ENCODE measurements at places on chromosomes 11 and 22.

- peaks cover 43% of the 10 kb centered on the region for H3K36me3 ChIP-seq
- H3K27ac ChIP-seq, result no peak overlapping the region
- no peak overlapping the region for H3K4me3 ChIP-seq
These were observed 21.8 kb downstream of the FAM118A start for GRCh38 chr22:45331486-45331885.

GRCh38 chr11:92129811-92130210 is 94.8 kb upstream of the FAT3 start:
- peaks cover 26% of the 10 kb centered on the region for H3K4me1 ChIP-seq
- peak overlapping the region; percentile 98 for H3K27ac ChIP-seq
- H3K36me3 ChIP-seq, result no peaks in the 10 kb centered on the region
- no peak overlapping the region for H3K4me3 ChIP-seq
- H3K27me3 ChIP-seq, result no peaks in the 10 kb centered on the region
- DNase-seq, result no peak

GRCh38 chr11:61004761-61005181 is 33.3 kb downstream of the CD6 start:
- DNase-seq, result no peak
- H3K4me3 ChIP-seq, result no peak overlapping the region
- H3K4me1 ChIP-seq, result no peaks in the 10 kb centered on the region
- H3K36me3 ChIP-seq, result no peaks in the 10 kb centered on the region
- H3K27ac ChIP-seq, result no peak overlapping the region
- H3K27me3 ChIP-seq, result peaks cover 10% of the 10 kb centered on the region

- H3K4me3 ChIP-seq, result no peak overlapping the region
- H3K27ac ChIP-seq, result no peak overlapping the region
- no peak for DNase-seq
- H3K4me1 ChIP-seq, result no peaks in the 10 kb centered on the region
These were observed 528.3 kb downstream of the BUD13 start for GRCh38 chr11:116244439-116244838.

DNA sequence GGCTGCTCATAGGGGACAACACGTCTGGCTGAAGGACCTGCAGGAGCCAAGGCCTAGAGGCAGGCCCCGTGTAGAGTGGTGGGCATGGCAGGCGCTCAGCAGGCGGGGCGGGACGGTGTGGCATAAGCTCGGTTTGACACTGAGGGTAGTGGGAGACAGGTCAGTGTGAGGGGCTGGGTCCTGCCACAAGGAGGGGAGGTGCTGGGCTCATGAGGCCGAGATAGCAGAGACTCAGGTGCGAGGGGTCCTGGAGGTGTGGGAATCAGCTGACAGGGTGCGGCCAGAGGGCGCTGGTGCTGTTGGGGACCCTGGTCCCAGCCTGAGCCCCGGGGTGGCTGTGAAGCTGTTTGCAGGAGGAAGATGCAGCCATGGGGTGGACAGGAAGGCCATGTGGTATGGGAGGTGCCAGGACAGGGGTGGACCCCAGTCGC is 6.7 kb downstream of the SLC22A12 start:
- H3K4me1 ChIP-seq, result no peaks in the 10 kb centered on the region
- H3K27ac ChIP-seq, result no peak overlapping the region
- H3K36me3 ChIP-seq, result no peaks in the 10 kb centered on the region
- no peak for DNase-seq

DNA sequence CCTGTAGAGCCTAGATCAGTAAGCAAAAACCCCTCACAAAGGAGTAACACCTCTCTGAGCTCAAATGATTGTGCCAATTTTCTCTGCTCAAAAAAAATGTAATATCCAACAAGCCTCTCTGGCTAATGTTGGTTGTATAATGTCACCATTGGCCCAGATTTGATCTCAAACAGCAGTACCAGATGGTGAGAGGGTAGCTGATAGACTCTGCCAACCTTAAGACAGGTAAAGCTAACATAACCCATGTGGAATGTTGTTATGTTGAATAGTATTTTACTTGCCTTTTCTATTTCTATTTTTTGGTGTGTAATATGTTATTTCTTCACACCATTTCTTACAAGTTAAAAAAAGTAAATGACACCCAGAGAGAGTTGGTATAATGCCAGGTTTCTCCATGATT is 166.7 kb upstream of the GUCY1A2 start:
- H3K27ac ChIP-seq, result no peak overlapping the region
- DNase-seq, result no peak
- no peaks in the 10 kb centered on the region for H3K4me1 ChIP-seq
- H3K36me3 ChIP-seq, result no peaks in the 10 kb centered on the region

DNA sequence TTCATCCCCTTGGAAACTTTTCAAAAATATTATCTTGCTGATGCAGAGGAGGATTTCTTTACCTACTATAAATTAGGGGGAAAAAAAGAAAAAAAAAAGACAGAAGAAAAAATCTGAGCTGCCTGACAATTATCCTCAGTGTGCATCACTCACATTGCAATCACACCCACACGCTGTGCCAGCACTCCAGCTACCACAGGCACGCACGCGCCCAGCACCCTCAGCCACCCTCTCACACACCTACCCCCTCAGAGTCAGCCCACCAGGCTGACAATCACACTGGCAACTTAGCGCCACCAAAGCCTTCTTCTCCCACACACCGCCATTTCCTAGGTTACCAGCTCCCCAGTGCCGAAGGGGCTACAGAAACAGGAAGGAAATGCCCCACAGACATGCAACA is 236.1 kb downstream of the KCNA4 start:
- H3K4me3 ChIP-seq, result no peak overlapping the region
- DNase-seq, result no peak
- no peaks in the 10 kb centered on the region for H3K27me3 ChIP-seq
- H3K4me1 ChIP-seq, result no peaks in the 10 kb centered on the region
- no peaks in the 10 kb centered on the region for H3K36me3 ChIP-seq

All from RWPE2 (cell line).